ENCODE measurements at places on chromosomes 13 and 19. TPM values are rescaled to one million over a fixed set of nuclear protein-coding genes. Genes with fewer than 3 reads are reported as not detected.

FUT2 gene
- total RNA-seq: not detected

ZNF835 gene
- total RNA-seq: 0.10 TPM

MATK gene
- total RNA-seq: 11.2 TPM

FFAR2 gene
- total RNA-seq: not detected

RB1 gene
- 33.1 TPM for total RNA-seq

IZUMO4 gene
- 19.1 TPM for total RNA-seq

HPN gene
- total RNA-seq: not detected
